Eye (tissue), 1 donor: ENCODE measurements at places on chromosomes 1 and 21.

GRCh38 chr1:8082945-8083344 is 56.8 kb upstream of the ERRFI1 start:
- DNase-seq = no peak

DNA sequence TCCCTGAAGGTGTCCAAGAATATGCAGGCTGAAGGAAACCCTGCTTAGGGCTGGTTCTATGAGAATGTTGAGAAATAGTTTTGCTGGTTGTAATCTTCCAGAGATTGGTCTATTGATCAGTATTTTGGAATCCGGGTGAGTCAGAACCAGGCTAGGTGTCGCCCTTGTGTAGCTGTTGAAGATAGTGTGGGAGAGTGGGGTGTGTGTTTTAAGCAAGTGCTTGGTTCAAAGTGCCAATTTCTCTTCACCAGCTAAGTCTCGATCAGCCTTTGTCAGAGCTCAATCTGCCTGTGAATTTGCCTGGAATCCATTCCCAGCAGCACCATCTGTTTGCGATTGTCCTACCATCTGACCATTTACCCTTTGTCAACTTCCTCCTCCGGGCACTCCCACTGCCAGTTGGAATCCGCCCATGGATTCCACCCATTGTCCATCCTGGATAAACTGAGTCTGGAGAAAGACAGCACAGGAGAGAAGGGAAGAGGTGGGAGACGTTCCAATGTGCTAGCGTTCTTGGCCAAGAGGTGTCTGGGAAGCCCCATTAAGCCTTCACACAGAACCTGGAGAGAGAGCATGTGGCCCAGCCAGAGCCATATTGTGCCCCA is 59.4 kb upstream of the CYP2J2 start:
- no peak for DNase-seq

- DNase-seq = no peak
Observed at GRCh38 chr21:45470773-45471524, 66.0 kb downstream of the COL18A1 start.

- DNase-seq = no peak
Observed at GRCh38 chr1:53080769-53081168, 18.8 kb downstream of the PODN start.

DNA sequence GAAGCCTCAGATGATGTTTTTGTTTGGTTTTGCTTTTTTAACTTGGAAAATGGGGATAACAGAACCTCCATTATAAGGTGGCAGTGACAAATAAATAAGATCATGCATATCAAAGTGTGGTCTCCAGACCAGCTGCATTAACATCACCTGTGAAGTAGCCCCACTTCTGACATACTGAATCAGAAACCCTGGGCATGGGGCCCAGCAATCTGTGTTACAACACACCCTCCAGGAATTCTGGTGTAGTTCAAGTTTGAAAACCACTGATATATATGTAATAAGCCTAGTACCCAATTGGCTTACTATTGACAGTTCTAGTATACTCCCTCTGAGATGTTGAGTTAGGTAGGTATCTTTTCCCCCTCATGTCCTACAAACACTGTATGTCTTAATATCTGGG is 24.1 kb upstream of the RNF19B start:
- no peak for DNase-seq

GRCh38 chr21:45748593-45748992 is 105.1 kb downstream of the PCBP3 start:
- no peak for DNase-seq
